ENCODE measurements at places on chromosomes 3 and 15.

- no peak for DNase-seq
Observed at GRCh38 chr15:49751751-49752150, 130.9 kb downstream of the DTWD1 start.

- no peak for DNase-seq
Observed at GRCh38 chr3:46060551-46060950, 33.3 kb upstream of the XCR1 start.

DNA sequence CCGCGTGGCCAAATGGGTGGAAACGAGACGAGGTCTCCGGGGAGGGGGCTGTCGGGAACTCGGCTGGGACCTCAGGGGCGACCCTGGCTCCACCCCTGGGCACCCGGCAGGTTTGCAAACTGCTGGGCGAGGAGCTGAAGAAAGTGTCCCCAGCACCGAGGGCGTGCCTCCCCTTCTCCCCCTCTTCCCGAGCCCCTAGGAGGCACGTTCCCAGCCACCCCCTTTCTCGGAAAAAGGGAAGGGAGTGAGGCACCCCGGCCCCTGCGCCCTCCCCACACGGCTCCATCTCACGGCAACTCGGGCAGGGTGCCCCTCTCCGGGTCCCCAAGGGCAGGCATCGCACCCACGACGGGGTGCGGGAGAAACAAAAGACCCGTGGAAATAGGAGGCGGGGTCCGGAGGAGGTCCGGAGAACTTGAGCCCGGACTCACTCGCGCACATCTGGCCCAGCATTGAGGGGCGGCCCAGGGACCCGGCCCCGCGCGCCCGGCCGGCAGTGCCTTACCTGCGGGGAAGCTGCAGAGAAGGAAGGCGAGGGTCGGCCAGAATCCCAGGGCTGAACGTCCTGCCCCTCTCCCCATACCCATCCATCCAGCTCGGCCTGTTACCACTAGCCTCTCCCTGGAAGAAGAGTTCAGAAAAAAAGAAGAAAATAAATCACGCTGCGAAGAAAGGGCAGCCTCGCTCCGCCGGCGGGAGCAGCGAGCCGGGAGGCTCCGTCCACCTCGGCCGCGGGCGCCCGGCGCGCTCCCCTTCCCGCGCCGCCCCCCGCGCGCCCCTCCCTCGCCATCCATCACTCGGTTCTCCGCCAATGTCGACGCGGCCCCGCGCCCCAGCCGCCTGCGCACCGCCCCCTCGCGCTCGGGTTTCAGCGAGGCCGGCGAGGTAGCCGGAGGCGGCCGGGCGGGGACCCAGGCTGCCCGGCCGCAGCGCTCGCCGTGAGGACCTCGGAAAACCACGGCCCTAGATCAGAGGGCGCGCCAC, 16.3 kb downstream of the RGMA start:
- DNase-seq = peak; percentile 67

GRCh38 chr15:87089551-87089950, 1009.9 kb downstream of the AGBL1 start:
- DNase-seq = no peak

DNA sequence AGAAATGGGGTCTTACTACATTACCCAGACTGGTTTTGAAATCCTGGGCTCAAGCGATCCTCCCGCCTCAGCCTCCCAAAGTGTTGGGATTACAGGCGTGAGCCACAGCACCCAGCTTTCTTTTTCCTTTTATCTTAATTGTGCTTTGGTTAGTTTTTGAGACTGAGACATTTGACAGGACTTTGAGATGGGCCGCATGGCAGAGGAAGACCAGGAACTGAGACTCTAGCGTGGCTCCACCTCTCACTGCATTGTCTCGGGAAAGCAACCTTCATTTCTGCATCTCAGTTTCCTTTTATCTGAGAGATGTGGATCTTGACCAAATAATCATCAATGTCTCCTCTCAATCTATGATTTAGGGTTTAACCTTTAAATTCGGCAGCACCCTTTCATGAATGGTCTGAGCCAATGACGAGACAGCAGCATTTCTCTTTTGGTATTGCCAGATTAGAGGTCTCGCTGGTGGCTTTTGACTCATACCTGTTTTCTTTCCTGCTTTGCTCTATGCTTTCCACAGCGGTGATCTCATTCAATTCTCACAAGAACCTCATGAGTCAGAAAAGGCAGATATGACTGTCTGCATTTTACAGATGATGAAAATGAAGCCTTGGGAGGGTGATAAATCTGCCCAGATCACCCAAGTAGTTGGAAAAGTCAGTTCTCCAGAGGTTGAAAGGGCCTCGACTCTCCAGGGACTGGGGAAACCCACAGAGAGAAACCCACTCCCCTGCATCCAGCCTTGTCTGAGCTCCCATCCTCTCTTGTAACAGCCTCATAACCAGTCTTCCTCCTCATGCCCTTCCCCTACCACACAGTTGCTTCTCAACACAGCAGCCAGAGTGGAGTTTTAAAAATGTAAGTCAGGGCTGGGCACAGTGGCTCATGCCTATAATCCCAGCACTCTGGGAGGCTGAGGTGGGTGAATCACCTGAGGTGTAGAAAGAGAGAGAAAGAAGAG, 84.8 kb upstream of the FOXB1 start:
- DNase-seq = peak; percentile 37

- DNase-seq = no peak
Observed at GRCh38 chr15:101020945-101021344, 101.8 kb downstream of the LRRK1 start.

- no peak for DNase-seq
Observed at GRCh38 chr3:88147261-88147660, 2.5 kb upstream of the C3orf38 start.
